EL (cell line): ENCODE measurements at places on chromosomes 12 and 14.

- peak; percentile 71 for DNase-seq
Observed at GRCh38 chr12:106106892-106107291, 31.9 kb downstream of the NUAK1 start.

DNA sequence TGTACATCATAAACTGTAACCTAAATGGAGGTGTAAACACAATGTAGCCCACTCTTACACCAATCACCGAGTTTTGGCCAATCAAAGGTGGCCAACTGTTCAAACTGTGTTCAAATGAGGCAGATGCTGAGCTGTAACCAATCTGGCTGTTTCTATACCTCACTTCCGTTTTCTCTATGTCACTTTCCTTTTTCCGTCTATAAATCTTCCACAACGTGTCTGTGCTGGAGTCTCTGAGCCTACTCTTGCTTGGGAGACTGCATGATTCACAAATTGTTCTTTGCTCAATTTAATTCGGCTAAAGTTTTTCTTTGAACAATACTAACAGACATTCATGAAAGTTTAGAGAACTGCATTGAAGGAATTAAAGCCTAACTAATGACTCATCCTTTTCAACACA is 547.1 kb upstream of the USP15 start:
- no peak for DNase-seq

- no peak for DNase-seq
Observed at GRCh38 chr12:57455374-57456144, 452 bp downstream of the INHBE start.

DNA sequence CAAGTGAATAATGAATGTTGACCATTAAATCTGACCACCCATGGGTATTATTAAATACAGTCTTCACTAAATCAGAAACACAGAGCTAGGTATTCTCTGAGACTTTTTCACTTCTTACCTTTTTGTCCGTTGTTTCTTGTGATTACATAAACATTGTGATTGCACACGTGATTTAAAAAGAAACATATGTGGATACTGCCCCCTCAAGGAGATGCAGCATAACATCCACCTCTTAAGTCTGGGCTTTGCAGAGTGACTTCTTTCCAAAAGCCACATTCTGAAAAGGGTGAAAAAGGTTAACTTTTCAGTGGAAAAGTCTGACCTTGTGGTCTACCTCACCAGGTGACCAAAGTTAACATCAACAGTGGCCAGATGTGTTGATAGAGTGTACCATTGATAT is 185.5 kb upstream of the FAR2 start:
- peak; percentile 21 for DNase-seq

GRCh38 chr14:81298911-81299310 is 78.2 kb upstream of the GTF2A1 start:
- no peak for DNase-seq

GRCh38 chr14:84312551-84312950 is 1217.4 kb upstream of the FLRT2 start:
- DNase-seq = no peak

DNA sequence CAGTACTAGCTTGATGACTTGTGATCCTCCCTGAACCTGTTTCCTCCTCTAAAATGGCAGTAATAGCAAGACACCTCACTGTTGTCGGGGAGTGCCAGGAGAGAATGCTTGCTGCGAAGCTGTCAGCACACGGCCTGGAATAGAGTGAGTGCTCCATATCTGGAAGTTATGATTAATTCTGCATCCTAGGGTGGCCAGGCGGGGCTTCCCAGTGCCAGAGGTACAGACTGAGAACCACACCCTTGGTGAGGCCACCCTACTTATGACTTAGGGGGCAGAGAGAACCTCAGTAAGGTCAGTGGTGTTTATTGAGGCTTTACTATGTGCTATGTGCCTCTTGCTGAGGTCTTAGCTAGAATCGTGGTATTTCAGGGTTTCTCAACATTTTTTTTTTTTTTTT is 20.1 kb downstream of the MORN3 start:
- DNase-seq = no peak

GRCh38 chr12:97567619-97568110 is 105.1 kb downstream of the RMST start:
- no peak for DNase-seq

- DNase-seq = no peak
Observed at GRCh38 chr14:22753586-22753985, 12.9 kb upstream of the OXA1L start.

GRCh38 chr12:27841392-27841882 is 61.4 kb upstream of the MANSC4 start:
- DNase-seq = peak; percentile 56

- no peak for DNase-seq
Observed at GRCh38 chr14:23015618-23016017, 5.7 kb upstream of the C14orf93 start.

DNA sequence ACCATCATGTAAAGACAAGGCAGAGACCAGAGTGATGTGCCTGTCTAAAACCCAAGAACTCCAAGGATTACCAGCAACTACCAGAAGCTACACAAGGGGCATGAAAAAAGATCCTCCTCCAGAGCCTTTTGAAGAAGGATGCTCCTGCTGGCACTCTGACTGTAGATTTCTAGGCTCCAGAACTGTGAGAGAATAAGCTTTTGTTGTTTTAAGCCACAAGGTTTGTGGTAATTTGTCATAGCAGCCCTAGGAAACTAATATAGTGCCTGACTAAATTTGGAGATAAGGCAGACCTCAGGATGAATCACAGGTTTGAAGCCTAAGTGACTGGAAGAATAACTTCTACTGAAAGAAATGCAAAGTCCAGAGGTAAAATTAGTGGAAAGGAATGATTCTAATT is 132.9 kb downstream of the CEP83 start:
- peak; percentile 85 for DNase-seq

GRCh38 chr14:99270458-99271220 is 1.4 kb downstream of the BCL11B start:
- no peak for DNase-seq

DNA sequence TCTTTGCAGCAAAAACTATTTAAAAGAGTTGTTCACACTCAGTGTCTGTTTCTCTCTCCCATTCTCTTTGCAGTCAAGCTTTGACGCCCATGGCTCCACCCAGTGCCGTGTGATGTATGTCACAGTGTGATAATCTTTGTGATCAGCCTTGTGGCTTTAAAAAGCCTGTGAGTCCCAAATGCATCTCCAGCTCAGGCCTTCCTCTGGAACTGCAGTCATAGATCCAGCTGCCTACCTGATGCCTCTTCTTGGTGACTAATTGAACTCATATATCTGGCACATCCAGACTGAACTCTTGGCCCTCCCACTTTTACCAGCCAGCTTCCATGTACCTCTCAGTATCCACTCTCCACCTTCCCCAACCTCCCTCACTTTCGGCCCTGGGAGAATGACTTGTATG is 182.8 kb upstream of the ARHGAP5 start:
- DNase-seq = no peak

- no peak for DNase-seq
Observed at GRCh38 chr14:95346820-95347219, 27.1 kb upstream of the CLMN start.

DNA sequence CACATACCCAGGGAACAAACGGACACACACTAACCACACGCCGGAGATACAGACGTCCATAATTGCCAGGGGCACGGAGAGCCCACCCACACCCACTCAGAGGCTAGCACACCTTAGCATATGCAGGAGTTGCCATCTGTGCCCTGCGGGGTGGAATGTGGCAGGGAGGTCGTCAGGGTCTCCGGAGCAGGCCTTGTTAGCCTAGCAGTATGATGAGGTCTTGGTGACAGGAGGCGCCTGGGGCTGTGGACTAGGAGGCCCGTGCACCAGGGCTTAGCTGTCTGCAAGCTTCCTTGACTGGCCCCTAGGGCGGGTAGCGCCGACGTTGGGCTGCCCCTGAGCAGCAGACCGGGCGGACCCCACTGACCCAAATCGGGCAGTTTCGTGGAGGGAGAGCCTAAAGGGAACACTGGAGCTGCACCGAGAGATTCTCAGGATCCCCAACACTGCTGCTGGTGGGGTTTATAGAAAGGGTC is 10.0 kb downstream of the STAC3 start:
- DNase-seq = peak; percentile 50

GRCh38 chr14:62616668-62617067 is 428.6 kb downstream of the KCNH5 start:
- DNase-seq = no peak

DNA sequence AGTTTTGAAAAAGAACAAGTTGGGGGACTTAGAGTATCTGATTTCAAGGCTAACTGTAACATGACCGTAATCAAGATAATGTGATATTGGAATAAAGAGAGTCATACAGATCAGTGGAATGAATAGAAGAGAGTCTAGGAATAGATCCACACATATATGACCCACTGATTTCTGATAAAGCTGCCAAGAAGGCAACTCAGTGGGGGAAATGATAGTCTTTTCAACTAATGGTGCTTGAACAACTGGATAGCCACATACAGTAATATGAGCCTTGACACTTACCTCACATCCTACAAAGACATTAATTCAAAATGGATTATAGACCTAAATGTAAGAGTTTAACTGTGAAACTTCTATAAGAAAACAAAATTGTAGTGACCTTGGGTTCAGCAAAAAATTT is 3.8 kb downstream of the PRKCH start:
- DNase-seq = no peak

DNA sequence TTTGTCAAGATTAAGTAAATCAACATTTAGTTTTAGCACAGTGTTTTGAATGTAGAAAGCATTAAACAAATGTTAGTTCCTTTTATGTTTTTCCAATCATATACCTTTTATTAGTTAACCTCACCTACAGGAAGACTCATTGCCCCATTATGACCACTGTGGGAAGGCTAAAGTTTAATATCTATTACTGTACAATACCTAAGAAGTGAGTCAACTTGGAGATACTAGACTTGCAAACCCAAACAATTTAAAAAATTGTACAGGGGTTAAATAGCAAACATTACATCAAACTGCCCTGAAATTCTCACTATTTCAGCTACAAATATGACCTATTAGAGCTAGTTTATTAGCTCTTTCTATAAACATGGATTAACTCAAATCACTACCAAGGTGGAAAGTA is 8.6 kb upstream of the G2E3 start:
- DNase-seq = peak; percentile 53

DNA sequence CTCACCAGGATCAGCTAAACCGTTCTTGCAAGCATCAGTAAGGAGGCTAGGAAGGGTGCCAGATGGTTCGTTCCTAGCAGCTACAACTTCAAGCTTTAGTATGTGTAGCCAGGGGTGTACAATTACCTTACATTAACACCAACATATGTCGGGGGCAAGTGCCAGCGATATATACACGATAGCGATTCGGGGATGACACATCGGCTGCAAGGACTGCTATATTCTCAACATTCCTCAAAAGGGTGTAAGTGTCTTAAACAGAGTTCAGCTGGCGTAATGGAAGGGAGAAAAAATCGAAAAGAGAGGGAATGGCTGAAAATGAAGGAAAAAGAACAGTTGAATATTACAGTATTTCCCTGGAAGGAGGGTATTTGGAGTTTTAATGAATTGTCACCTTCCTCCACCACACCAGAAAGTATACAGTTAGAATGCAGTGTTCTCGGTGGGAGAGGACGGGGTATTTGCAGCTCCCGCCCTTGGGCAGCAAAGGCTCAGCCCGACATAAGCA is 545 bp downstream of the LIMA1 start:
- peak; percentile 59 for DNase-seq

- DNase-seq = no peak
Observed at GRCh38 chr12:1842183-1842904, 22.0 kb downstream of the LRTM2 start.

DNA sequence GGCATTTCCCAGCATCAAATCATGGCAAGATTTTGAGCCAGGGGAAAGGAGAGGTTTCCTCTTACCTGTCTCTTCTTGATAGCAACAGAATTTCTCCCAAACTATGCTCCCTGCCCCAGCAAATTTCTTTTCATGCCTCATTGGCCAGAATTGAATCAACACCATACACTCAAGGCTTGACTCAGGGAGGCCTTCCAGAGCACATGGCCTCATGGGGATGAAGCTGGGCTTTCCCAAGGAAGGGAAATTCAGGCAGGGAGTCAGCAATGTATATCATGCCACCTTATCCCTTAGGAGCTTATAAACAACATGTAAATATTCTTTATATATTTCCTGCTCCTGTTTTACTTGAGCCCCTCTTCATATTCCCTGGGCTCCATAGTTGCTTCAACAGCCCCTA is 62.1 kb downstream of the ARF6 start:
- no peak for DNase-seq

DNA sequence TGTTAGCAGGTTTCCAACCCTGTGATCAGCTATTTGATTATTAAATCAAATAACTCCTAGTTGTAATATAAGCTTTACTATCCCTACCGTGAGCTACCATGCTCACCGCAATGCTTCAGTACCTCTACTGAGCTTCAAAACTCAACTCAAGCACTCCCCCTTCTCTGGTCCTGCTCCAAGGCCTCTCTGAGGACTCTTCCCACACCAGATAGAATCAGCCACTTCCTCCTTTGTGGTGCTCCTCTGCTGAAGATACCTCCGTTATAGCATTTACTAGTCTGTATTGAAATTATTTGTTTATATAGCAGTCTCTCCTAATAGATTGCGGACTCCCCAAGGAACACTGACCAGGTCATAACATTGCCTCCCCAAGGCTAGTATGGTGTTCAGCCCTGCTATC is 17.5 kb downstream of the AREL1 start:
- no peak for DNase-seq

- DNase-seq = no peak
Observed at GRCh38 chr14:94009767-94010166, 12.7 kb downstream of the CCDC197 start.

- no peak for DNase-seq
Observed at GRCh38 chr14:97977651-97978261, 1180.6 kb downstream of the VRK1 start.

DNA sequence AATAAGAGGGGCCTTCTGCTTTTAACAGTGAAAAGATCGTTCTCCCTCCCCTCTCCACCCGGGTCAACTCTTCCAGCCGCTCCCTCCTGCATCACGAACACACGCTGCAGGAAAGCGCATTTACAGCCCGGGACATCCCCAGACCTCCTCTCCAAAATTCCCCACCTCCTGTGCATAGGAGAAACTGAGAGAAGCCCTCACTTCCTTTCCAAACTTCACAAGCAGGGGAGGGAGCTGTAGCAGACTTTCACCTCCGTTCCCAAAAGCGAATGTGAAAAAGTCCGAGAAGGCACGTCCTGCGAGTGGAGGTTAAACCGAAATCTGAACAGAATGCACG is 513 bp downstream of the BCAT1 start:
- DNase-seq = peak; percentile 55

DNA sequence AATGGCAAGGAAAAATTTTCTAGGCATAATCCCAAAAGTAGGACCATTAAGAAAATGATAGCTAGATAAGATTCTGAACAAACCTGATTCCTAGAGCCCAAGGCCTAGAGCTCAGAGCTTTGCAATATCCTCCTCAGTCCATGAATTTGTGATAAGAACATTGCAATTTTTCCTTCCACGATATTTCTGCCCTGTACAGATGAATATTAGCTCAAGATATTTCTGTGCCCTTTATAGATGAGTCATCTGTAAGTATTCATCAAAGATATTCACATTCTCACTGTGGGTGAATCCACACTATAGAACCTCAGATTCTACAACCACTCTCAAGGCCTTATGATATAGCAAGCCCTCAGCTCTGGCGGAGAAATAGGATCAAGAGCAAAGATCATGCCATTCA is 37.5 kb downstream of the EAPP start:
- DNase-seq = peak; percentile 36
